ENCODE measurements at places on chromosomes 1 and 21.

DNA sequence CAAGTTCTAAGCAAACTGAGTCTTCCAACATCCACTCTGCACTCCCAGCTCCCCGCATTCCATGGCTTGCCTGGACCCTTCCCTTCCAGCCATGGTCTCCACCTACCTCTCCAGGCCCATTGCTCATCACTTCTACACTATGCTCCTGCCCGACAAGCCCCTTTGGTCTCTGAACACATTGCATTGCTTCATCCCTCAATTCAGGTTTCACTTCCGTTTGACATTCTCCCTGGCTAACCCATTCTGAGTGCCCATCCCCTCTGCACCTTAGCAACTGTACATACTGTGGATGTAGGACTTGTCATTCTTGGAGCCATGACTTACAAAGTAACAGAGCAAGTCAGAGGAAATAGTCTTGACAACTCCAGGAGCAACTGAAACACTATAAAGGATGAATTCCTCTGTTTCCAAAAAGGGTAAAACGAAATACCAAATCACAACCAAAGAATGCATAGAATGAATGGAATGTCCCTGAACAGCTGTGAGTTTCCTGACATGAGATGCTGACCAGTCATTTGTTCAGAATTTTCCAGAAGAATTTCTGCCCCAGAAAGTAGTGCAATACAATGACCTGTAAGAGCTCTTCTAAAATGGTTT lies 66.7 kb downstream of the KCNJ6 start:
- DNase-seq = peak; percentile 77

DNA sequence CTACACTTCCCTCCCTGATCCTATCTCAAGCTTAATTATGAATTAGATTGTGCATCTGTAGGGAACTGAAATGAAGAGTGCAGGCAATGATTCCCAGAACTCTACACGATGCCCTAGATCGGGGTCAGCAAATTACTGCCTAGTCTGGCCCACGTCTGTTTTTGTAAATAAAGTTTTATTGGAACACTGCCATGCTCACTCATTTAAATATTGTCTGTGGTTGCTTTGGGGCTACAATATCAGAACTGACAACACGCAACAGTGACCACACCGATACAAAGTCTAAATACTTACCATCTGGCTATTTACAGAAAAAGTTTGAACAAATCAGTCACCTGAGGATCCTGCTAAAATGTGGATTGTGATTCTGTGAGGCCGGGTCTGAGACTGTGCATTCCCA lies 74.1 kb downstream of the PGBD5 start:
- DNase-seq = no peak

GRCh38 chr1:214453109-214453722 lies 98.2 kb downstream of the PTPN14 start:
- DNase-seq = peak; percentile 78

- DNase-seq = no peak
These were observed 77.6 kb downstream of the EVI5 start for GRCh38 chr1:92707292-92707691.

DNA sequence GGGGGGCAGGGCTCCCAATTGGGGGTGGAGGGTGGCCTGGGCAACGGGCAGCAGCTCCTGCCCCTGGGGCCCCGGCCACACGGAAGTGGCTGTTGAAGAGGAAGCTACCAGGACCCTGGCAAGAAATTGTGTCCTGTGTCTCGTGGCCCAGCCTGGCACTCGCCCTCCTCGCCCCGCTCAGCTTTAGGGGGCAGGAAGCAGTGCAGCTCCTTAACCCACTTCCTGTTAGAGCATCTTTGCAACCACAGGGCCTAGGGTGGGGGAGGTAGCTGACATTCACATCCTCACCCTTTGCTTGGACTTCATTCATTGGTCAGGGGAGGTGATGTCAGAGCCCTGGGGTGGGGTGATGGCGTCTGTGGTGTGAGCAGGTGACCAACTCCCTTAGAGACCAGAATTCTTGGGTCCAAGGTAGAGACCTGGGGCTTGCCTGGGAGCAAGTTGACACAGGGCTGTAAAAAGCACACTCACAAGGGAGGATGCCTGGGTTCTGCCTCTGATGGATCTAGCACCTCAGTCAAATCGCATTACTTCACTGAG lies at the start of gene ARHGAP30:
ARHGAP30 (minus strand) TSS at position 161 of the 540 bp plus-strand sequence. CDS start 267 bp downstream, outside the sequence.
- DNase-seq = no peak

DNA sequence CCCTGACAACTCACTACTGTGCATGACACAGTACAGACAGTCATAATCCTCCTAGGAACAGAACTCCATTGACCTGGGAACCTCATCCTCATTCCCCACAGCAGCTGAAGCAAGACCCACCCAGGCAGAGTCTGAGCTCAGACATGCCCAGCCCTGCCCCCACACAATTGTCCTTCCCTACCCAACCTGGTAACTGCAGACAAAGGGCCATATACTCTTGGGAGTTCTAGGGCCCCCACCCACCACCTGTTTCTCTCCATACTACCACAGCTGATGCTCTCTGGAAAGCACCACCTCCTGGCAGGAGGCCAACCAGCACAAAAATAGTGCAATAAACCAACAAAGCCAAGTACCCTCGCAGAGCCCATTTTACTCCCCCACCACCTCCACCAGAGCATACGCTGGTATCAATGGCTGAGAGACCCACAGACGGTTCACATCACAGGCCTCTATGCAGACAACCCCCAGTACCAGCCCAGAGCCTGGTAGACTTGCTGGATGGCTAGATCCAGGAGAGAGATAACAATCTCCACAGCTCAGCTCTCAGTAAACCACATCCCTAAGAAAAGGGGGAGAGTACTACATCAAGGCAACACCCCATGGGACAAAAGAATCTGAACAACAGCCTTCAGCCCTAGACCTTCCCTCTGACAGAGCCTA lies 159.7 kb upstream of the CXADR start:
- DNase-seq = no peak

GRCh38 chr21:17819877-17820229 lies 697 bp upstream of the C21orf91 start:
- DNase-seq = no peak

DNA sequence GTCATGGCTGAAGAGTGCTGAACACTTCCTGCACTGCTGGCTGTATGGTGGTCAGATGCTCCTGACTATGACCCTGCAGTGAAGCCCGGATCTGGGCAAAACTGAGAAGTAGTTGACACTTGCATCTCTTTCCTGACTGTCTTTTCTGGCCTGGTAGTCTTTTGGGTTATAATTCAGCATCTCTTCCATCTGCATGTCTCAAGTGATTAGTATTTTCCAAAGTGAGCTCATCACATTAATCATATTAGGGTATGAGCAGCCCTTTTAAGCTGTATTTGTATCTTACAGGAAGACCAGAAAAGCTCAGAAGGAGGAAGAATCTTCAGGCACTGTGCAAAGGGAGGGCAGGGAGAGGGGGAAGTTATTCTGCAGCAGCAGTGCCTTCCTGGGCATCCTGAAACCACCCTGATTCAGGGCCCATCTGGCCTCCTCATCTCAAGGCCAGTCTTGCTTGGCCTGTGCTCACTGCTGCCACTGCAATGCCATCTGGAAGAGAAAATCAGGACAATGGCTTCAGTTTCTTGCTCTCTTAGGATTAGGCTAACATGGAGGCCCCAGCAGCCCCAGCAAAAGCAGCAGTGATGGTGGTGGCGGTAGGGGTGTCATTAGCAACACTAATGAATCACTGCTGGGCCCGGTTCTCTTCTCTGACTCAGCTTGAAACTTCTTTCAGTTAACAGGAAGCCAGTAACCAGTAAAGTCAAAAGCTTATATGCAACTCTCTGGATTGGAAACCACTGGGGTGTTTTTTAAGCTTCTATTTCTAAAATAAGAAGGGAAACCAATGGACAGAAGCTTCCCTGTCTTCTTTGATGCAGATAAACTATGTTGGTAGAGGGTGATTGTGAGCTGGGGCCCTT lies 63.3 kb upstream of the WDR26 start:
- DNase-seq = peak; percentile 84

GRCh38 chr1:15955552-15955951 lies 20.3 kb downstream of the ZBTB17 start:
- DNase-seq = no peak

All from amniotic epithelial cell (primary cell).